Aorta (tissue), 5 donors: ENCODE measurements at places on chromosomes 11 and 22. TPM values are rescaled to one million over a fixed set of nuclear protein-coding genes. Genes with fewer than 3 reads are reported as not detected.
A peak's percentile ranks its signal among the peaks of the same experiment; 100 is the strongest.

Gene ZNF74
- 4.6 TPM for polyA plus RNA-seq

Gene BAIAP2L2
- polyA plus RNA-seq, result 11.9 TPM

Gene TMPRSS13
- polyA plus RNA-seq, result not detected

Gene C1QTNF4
- 3.1 TPM for polyA plus RNA-seq

Gene ASPHD2
- 0.36 TPM for polyA plus RNA-seq

DNA sequence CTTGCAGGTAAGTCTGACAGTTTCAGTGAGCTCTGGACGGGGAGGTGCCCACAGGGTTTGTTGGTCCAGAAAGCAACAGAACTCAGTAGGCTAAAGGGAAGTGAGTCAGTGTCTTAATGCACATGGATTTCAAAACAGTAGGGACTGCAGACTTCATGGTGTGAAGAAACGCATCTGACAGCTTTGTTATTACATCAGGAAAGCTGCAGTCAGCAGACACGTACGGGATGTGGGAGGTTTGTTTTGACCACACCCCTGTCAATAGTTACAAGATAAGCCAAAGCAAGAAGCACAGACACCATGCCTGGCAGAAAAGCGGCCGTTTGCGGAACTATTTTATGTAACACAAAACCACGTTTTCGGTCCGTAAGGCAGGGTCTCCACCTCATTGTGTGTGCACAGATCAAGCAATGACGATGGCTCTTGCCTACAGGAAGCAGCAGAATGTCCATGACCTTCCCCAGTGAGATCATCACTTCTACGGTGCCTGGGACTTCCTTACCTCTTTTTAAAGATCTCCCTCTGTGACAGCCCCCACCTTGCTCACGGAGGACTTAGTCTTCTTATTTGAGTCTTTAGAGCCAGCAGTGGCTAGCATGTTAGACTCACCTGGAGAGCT is 58.2 kb upstream of the FTH1 start:
- DNase-seq, result peak; percentile 87

DNA sequence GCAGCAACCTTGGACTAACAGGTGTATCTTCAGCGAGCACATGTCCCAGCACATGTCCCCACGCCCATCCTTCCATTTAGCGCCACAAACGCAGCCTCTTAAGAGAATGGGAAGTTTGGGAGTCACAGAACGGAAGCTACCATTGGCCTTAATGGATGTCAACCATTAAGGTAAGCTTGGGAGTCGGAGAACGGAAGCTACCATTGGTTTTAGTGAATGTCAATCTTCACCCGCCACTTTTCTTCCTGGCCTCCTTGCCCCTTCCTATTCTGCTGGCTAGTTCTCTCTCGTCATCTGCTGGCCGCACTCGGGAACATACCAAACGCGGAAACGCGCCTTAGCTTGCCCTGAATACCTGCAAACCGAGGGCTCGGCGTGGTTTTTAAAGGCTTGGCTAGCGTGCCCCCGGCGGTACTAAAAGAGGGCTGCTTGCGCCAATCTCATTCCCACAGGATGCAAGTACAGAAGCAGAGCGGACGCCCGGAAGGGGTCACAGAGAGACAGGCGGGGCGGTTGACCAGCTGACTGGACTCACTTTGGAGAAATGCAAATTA is 24.3 kb downstream of the GLYATL1 start:
- DNase-seq, result no peak

DNA sequence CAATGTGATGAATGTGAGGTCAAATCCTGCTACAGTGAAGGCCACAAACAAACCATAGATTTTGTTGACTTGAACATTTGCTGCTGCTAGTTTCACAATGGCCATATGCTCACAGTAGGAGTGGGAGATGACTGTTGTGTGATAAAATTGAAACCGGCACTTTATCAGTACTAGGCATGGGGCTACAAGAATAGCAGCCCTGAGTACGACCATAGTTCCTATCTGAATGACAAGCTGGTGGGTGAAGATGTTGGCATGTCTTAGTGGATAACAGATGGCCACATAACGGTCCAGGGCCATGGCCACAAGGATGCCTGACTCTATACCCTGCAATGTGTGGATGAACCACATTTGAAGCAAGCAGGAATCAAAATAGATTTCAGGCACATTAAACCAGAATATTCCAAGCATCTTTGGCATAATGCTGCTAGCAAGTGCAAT is 2.8 kb downstream of the OR52A1 start:
- DNase-seq, result no peak

GRCh38 chr22:23071230-23072076 is 1.1 kb downstream of the GNAZ start:
- DNase-seq, result peak; percentile 40

GRCh38 chr11:83656796-83657330 is 370.7 kb upstream of the CCDC90B start:
- no peak for DNase-seq

GRCh38 chr11:28251257-28251656 is 143.1 kb downstream of the METTL15 start:
- no peak for DNase-seq

- DNase-seq, result peak; percentile 64
Observed at GRCh38 chr11:35116762-35117640, 22.0 kb upstream of the CD44 start.

- no peak for DNase-seq
Observed at GRCh38 chr11:57244911-57245310, 7.9 kb upstream of the APLNR start.

DNA sequence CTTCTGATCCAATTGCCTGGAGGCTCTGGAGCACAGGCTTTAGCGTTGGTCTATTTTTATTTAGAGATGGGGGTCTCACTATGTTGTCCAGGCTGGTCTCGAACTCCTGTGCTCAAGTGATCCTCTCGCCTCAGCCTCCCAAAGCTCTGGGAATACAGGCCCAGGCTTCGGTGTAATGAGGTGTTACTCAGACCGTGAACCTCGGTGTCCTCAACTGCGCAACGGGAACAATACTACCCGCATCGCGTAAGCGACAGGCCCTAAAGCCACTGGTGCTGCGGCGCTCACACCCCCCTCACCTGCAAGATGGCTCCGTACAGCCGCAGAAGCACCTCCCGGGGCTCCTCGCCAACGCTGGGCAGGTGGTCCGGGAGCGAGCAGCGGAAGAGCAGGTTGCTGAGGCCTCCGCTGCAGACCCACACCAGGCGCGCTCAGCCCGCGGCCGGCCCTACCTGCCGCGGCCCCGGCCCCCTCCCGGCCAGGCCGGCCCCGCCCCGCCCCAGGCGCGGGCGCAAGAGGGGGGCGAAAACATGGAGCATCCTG is 628 bp downstream of the CHKB start:
- no peak for DNase-seq

DNA sequence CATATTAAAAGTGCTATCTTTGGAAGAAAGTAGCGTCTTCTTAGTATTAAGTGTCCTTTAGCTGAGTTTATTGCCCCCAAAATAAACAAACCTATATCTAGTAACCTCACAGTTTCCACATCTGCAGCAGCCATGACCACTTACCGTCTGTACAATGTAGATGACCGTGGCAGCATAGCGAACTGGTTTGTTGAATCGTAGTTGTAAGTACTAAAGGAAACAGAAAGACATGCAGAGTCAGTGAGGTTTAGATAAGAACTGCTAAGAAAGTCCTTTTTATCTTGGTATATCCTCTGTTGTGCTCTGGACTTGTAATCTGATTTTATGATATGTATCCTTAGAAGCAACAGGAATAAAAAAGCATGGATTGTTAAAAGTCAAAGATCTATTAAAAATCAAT is 9.4 kb downstream of the SLC5A12 start:
- no peak for DNase-seq

DNA sequence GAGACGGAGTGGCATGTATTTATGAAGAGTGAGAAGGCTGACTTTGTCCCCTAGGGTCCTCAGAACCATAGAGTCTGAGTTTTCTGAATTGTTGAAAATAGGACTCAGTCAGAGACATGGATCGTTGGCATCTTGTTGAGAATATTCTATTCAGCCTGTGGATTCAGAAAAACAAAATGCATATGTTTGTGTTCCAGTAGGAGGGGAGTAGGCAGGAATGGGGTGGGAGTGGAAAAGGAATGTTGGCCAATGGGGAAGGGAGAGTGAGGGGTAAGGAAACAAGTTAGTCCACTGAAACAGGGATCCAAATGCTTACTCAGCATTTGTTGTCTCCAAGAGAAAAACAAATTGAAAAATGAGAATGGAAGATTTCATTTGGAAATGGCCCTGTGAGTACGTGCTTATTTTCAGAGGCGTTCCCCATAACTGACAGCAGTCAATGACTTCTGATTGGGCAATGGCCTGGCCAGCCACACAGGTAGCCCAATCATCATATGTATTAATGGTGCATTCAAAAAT is 14.7 kb downstream of the BARX2 start:
- no peak for DNase-seq

DNA sequence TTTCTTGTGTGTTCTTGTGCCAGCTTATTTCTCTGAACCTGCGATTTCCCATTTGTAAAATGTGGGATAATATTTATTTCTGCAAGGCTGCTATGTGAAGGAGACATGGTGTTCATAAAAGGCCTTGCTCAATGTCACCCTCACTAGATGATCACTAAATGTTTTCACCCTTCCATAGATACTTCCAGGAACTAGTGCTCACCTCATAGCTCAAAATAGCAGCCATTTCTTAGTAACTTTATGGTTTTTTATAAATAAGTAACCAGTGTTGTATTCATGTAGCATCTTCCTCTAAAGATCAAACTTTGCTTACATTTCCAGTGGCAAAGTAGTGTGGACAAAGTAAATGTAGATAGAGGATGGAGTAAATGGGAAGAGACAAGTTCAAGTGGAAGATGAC is 23.8 kb downstream of the SYTL2 start:
- DNase-seq, result no peak

- DNase-seq, result no peak
Observed at GRCh38 chr11:112797648-112798293, 163.4 kb upstream of the NCAM1 start.

DNA sequence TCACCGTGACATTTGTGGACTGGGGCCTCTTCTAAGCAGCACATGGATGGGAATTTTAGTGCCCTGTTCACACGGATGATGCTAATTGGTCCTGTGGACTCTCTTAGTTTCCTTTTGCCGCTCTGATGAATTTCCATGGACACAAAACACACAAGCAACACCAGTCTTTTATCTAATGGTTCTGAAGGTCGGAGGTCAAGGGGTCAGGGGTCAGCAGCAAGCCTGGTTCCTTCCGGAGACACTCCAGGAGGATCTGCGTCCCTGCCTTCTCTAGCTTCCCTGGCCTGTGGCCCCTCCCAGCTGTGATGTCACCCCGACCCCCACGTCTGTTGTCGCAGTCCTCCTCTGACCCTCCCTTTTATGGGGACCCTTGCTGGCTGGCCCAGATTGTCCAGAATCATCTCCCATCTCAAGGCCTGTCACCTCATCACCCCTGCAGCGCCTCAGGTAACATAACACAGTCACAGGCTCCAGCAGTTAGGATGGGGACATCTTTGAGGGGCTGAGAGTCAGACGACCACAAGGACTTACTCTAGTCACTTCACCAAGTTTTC is 6.8 kb downstream of the NADSYN1 start:
- DNase-seq, result peak; percentile 34

DNA sequence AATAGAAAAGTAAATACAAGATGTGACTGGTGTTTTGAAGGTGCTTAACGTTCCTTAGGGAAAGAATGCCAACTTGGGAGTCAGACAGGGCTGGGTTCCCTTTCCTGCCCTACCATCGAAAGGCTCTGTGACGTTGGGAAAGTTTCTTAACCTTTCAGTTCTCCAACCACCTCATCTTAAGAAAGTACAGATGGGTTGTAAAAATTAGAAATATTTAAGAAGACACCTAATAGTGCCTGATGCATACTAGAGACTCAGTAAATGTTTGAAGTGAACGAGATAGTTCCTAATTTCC is 1.1 kb downstream of the GTPBP1 start:
- no peak for DNase-seq

DNA sequence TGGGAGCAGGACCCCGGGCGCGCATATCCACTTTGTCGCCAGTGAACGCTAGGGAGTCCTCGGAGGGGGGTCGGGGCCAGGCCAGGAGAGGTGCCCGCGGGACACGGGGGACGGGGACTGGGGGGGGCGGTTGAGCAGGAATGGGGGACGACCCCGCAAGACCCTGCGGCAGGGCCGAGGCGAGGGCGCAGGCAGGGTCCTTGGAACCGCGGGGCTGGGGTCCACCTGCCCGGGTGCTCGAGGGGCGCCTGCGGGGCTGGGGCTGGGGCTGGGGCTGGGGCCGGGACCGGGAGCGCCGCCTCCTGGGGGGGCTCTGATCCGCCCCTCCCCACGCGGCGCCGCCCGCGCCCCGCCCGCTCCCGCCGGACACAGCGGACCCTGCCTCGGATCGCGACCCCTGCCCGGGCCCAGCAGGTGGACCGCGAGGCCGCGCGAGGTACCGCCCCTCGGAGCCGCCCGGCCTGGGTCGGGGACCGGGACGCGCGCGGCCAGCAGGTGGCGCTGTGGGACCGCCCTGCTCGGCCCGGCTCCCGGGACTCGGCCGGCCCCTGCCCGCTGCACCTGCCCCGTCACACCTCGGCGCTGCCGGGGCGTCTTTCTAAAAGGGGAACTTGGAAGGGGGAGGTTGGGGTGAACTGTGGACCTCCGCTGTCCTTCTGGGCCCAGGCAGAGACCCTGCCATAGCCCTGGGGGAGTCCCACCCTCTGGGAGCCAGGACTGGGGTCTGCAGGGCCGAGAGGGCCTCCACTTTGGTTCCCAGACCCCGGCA is 11.0 kb downstream of the CRELD2 start:
- peak; percentile 69 for DNase-seq

DNA sequence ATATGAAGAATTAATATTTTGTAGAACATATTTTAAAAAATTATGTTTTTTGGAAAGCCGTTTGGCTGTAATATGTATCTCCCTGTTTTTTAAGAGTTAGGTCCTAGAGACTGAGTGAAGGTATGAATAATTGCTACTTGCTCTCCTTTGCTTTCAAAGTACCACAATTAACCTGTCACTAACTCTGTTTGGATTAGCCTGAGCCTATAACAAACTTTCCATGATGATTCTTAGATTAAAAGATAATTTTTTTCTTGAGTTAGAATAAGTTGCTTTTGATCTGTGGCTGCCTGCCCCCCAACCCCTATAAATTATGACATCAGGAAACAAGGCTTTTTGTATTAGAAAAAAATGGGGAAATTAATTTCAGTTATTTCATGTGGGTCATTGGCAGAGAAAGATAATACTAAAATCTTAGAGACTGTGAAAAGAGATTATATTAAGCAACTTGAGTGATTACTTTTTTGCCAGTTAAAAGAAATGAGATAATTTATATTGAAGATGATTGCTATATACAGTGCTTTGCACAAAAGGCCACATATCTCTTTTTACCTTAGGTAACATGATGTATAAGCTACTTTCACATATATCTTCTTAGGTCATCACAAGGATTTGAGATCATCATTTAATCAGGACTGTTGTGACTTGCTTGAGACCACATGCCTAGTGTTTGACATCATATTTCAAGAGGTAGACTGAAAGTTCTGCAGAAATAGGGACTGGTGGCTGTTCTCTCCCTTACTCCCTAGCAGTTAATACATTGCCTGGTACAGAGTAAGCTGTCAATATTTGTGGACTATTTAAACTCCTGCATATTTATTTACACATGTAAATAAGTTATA is 9.6 kb downstream of the MTMR3 start:
- DNase-seq, result no peak

DNA sequence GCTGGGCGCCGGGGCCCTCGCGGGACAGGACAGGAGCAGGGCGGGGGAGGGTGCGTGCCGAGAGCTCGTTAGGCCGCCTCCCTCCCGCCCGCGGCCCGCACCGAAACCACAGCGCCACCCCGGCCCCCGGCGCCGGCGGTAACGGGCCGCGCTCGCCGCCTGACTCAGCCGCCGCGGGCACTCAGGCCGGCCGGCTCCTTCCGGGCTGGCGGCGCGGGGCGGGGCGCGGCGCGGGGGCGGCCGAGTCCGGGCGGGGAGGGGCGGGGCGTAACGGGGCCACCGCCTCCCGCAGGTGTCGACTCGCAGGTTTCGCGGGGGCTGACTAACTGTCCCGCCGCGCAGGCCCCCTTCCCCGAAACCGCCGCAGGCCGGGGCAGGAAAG is at the start of gene AP5B1:
TSS of gene AP5B1 (minus strand) at position 207 of the 382 bp plus-strand sequence. CDS start 385 bp downstream, outside the sequence.
- peak; percentile 90 for DNase-seq
